ENCODE measurements at places on chromosomes 12 and 14. TPM values are rescaled to one million over a fixed set of nuclear protein-coding genes. Genes with fewer than 3 reads are reported as not detected.

The TEX22 gene
- 0.99 TPM for total RNA-seq

The RFX4 gene
- not detected for total RNA-seq

The ADCY6 gene
- total RNA-seq: 98.4 TPM

DNA sequence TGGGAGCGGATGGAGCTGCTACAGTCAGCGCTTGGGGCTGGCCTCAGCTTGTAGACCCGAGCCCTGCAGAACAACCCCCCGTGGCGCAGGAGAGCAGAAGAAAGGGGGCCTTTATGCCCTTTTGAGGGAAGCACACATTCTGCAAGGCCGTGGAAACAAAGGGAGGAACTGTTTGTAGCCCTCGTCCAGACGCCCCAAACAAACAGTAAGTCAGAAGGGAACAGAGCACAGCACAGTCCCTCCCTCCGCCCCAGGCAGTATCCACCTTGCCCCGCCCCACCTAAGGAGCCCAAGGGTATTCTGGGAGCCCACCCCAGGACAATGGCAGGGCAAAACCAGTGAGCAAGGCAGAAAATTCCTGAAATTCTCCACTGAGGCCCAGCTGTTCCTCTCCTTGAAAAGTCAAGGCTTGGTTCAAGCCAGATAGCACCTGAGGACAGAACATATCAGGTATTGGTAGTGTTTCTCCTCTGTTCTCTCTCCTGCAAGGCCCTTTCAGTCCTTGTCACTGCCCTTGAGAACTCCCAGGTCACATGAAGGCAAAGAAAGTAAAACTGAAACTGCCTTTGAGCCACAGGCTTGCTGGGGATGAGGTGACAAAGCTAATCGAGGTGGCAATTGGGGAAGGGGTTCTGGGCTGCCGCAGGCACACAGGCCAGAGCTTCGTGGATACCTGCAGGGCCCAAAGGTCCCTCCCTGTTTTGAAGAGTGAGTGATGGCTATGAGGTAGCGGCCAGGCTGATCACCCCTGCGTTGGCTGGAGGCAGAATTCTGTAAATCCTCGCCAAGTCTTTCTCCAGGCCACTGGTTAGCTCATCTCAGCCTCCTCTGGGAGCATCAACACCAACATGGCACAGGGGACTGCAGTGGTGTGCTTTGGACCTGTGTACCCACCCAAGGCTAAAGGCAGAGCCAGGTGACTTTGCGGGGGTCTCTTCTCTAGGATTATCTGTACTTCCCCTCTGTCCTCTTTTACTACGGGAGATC, 499 bp downstream of the DGLUCY start:
- DNase-seq: no peak

DNA sequence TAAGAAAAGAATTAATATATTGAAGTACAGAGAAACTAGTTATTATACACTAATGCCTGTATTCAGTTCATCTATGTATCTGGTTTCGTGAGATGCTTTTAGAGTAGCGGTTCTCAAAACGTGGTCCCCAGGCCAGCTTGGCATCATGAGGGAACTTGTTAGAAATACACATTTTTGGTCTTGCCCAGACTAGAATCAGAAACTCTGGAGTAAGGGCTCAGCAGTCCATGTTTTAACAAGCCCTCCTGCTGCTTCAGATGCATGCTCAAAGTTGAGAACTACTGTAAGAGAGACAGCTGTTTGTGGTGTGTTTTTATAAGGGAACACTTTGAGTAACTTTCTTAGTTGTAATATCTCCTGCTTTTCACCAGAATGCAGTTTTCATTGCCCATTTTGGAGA, 18.1 kb downstream of the GPATCH2L start:
- no peak for DNase-seq

GRCh38 chr12:49910331-49911212, 6.9 kb upstream of the FAIM2 start:
- DNase-seq: no peak

- no peak for DNase-seq
Measured at GRCh38 chr12:26809611-26810285, 23.2 kb downstream of the ITPR2 start.

DNA sequence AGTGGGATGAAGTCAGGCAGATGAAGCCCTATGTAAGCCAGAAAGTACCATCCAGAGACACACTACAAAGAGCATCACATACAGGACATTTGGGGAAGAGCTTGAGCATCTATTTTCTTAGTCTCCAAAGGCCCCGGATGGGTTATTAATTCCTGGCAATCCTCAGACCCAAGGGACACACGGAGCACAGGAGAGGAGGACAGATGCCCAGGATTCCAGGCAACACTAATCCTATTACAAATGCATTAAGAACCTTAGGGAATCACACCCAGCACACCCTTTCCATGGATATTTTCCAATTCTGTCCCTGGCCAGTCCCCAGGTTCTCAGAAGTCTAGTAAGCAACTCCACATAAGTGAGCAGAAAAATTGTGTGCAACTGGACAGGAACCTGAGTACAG, 65.9 kb downstream of the CMKLR1 start:
- no peak for DNase-seq

GRCh38 chr12:86349196-86349595, 93.0 kb upstream of the MGAT4C start:
- no peak for DNase-seq

DNA sequence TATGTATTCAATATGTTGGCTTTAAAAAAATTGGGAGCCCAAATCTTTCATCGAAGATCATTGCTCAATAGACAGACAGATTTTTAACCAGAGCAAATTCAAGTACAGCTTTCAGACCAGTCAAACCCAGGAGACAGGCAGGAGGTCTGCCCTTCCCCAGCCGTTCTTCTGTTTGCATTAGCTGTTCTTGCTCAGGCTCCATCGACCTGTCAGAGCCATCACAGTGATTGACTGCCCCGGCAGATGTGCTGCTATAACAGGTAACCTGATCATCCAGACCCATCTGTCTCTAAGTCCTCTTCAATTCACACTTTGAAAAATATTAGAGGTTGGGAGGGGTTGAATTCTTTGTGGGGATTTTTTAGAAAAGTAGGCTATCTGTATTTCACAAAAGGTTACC, 453.5 kb downstream of the FOXG1 start:
- no peak for DNase-seq

DNA sequence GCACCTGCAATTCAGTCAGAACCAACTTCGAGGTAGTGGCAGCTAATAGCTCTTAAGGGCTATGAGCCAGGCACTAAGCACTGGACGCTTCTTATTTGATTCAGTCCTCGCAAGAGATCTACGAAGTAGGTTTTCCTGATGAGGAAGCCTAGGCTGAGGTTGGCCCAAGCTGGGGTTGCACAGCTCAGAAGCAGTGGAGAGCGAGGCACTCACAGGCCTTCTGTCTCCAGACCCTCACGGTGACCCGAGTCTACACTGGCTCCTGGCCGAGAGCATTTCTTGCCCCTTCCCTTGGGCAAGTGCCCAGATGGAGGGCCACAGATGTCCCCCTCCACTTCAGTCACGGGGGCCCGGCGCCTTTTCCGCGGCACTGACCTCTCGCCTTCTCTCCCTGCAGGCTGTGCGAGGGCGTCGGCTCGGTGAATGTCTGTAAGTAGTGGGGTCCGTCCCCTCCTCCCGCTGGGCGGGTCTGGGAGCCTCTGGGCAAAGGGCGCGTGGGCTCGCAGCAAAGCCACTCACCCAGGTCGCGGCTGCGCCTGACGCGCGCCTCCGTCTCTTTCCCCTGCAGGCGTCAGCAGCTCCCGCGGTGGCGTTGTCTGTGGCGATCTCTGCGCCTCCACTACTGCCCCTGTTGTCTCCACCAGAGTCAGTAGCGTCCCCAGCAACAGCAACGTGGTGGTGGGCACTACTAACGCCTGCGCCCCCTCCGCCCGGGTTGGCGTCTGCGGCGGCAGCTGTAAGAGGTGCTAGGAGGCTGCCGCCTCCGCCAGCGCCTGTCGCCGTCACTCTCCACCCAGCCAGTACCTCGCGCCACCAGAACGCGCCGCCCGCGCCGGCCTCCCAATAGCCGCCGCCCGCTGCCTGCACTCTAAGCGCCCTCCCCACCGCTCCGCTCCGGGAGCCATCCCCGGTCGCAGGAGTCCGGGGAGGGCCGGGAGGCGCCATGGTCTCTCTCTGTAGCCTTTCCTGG, 13.1 kb downstream of the KRT83 start:
- DNase-seq: peak; percentile 35

GRCh38 chr12:64018524-64018923, 174.0 kb downstream of the SRGAP1 start:
- DNase-seq: no peak

The GARIN6 gene
- not detected for total RNA-seq

- DNase-seq: no peak
Measured at GRCh38 chr14:99689266-99690236, 5.5 kb downstream of the CYP46A1 start.

GRCh38 chr12:62211510-62211909, 48.7 kb upstream of the USP15 start:
- DNase-seq: no peak

The ACSS3 gene
- 24.5 TPM for total RNA-seq

The PTPRB gene
- total RNA-seq: 38.7 TPM

DNA sequence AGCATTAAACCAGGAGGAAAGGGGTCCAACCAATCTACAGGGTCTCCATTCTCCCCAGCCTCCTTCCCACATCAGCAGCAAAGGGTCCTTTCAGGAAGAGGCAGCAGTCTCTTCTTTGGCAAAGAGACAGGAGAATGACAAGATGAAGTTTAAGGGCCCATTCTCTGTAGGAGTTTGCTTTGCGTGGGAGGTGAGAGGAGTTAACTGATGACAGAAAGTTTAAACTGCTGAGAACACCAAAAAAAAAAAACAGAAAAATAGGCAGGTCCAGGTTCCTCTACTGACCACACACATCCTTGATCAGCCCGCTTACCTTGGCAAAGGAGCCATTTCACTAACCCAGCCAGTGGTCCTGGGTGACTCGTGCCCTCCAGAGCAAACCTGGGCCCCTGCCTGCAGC, 5.7 kb downstream of the SLC6A13 start:
- no peak for DNase-seq

Data from left ventricle myocardium inferior (tissue), 1 donor.